ENCODE measurements at places on chromosomes 6 and 20. TPM values are rescaled to one million over a fixed set of nuclear protein-coding genes. Genes with fewer than 3 reads are reported as not detected.

- DNase-seq: no peak
These were observed 355.1 kb downstream of the SMOC2 start for GRCh38 chr6:168796106-168796505.

Gene PEX7
- total RNA-seq: 3.9 TPM

- DNase-seq: no peak
These were observed 31.7 kb downstream of the PLN start for GRCh38 chr6:118579786-118580185.

DNA sequence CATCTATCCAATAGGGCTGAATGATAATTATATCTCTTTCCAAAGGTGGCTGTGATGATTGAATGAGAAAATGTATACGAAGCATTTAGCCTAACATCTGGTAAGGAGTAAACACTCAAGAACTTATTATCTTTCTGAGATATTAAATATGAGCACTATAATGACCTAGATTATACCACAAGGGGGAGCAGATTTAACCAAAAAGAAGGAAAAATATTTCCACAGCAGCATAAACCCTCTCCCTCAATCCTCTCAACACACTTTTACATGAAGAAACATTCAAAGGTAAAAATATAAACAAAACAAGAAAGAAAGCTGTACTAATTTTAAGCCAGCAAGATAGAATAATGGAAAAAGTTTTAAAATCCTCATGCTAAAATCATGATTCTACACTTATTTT lies 68.4 kb downstream of the SHPRH start:
- DNase-seq: no peak

Gene AGER
- 1.4 TPM for total RNA-seq

Data from SJCRH30 (cell line).